A172 (cell line): ENCODE measurements at places on chromosomes 5 and 9.

GRCh38 chr9:5840788-5841187, 7.9 kb upstream of the ERMP1 start:
- DNase-seq: no peak

DNA sequence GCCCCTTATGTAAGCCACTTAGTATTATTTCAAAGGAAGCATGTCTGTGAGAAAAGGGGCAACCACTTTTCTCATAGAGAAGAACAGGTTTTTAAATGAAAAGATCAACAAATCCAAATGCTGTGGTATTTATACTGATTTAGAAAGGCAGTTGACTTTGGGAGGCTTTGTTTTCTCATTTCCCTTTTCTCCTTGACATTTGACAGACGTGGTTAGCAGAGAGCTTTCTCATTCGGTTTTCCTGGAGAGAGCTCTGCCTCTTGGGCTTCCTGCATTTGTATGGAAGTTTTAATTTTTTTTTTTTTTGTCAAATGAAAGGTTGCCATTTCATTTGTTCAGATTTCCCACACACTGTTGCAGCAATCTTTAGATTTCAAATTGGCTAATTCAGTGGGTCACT, 62.5 kb downstream of the EXOSC2 start:
- DNase-seq: no peak

DNA sequence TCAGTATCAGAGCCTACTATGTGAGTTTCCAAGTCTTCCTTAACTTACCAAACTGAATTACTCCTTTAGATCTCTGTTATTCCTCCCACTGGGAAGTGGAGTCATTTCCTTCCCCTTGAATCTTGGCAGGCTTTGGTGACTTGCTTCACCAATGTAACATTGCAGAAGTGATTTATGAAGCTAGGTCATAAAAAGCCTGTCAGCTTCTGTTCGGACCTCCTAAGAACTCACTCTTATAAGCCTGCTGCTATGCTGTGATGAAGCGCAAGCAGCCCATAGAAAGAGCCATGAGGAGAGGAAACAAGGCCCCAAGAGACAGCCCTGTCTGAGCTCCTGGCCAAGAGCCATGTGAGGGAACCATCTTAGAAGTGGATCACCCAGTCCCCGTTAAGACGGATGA, 14.2 kb upstream of the FOXB2 start:
- DNase-seq: no peak

DNA sequence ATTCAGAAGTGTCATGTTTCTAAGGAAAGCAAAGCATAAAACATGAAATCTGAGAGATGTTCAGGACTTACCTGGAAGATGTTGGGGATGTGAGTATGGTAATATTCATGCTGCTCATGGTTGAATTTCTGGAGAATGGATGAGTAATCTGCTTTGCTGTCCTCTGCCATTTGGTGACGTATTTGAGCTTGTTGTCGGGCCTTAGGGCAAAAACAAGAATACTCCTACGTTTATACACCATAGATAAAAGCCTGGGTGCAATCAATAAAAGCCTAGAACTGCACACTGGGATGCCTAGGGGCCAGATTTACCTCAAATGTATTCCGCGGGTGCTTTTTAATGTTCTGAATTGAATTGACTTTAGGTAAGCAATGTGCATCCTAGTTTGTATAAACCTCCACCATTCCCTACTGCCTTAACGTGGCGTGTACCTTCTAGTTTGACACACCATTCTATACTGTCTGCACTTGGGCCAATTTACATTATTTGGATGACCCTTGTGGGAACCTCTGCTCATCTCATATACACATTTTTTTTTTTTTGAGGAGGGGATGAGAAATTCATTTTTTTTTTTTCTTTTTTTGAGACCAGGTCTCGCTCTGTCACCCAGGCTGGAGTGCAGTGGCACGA, 94.4 kb downstream of the USP20 start:
- DNase-seq: no peak

DNA sequence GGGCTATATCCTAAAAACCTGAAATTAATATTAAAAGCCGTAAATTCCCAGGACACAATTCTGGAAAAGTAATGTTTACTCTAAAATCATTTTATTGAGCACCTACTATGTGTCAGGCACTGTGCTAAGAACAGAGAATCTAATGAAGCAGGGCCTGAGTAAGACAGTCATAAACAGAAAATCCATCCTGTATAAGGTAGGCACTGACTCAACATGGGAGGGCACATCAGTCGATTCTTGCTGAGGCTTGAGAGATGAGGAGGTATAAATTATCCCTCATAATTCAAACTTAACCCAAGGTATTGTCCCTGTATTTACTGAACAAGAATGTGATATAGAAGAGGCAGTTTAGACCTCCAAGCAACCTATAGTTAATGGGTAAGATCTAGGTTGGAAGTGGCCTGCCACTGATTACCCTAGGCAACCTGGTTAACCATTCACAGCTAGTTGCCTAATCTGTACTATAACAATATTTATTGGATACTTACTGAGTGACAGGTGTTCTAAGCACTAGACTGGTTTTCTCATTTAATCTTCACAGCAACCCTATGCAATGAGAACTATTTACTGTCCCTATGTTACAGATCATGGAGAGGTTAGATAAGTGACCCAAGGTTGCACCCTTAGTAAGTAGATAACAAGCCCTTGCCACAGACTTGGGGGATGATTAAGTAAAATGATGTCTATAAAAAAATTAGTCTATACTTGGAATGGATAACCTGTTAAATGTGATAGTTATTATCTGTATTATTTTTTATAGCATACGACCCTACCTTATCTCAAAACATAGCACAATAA, 317.7 kb downstream of the PDE4D start:
- DNase-seq: no peak

DNA sequence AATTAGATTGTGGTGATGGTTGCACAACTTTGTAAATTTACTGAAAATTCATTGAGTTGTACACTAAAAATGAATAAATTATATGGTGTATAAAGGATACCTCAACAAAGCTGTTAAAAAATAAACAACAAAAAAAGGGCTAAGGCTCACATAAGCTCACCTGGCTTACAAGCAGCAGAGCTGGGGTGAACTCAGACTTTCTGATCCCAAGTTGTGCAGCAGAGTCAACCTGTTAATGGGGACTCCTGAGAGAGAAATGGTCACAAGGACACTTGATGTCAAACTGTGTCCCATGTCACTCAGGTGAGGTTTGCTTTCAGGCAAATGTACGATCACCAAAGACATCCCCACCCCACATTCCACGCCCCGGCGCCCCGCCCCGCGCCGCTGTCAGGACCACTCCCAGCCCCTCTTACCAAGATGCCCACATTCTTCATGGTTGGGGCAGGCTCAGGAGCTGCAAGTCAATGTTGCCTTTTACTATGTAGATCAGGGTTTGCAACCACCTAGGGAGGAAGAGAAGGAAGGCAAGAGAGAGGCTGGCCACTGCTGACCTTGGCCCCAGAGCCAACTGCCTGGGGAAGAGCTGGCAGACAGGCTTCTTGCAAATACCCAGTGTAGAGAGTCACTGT, 22.4 kb upstream of the SLC36A1 start:
- DNase-seq: no peak
